ENCODE measurements at places on chromosomes 1 and 21.

DNA sequence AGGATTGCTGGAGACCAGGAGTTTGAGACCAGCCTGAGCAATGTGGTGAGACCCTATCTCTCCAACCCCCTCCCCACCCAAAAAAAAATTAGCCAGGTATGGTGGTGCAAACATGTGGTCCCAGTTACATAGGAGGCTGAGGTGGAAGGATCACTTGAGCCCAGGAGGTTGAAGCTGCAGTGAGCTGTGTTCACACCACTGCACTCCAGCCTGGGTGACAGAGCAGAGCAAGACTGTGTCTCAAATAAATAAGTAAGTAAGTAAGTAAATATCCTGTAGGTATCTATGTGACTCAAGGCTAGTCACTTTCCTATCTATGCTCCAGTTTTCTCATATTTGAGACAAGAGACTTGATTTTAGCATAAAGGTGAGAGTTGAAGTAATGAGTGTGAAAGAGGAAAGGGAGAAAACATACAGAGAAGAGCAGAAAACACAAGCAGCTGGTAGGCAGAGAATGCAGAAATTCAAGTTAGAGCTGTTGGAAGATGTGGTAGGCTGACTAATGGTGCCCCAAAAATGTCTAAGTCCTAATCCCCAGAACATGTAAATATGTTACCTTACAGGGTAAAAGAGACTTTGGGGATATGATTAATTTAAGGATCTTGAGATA lies 7.5 kb downstream of the PPP1R12B start:
- no peak for DNase-seq
- no peak overlapping the region for H3K4me3 ChIP-seq
- no peak overlapping the region for H3K27ac ChIP-seq
- peaks cover 5% of the 10 kb centered on the region for H3K4me1 ChIP-seq

DNA sequence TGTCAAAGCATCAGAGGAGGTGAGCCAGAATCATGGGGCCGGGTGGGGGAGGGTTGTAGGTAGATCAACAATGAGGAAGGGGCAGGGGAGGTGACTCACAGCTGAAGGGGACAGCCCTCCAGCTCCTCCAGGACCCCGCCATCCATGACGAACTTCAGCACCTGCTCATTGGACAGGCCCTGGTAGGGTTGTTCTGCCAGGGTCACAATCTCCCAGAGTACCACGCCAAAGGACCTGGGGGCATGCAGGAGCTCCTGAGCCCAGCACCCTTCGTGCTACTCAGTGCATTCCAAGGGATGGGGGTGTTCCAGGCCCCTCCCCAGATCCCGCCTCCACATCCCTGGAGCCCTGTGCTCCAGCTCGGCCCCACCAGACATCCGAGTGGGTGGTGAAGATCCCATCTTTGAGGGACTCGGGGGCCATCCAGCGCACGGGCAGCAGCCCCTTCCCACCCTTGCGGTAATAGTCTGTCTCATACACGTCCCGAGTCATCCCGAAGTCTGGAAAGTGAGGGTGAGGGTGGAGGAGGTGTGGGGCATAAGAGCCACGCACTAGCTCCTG lies 17.5 kb downstream of the INSRR start:
- peaks cover 48% of the 10 kb centered on the region for H3K4me1 ChIP-seq
- H3K27ac ChIP-seq = no peak overlapping the region
- H3K4me3 ChIP-seq = no peak overlapping the region
- peaks cover 86% of the 10 kb centered on the region for H3K27me3 ChIP-seq
- no peaks in the 10 kb centered on the region for H3K36me3 ChIP-seq
- DNase-seq = peak; percentile 36

- H3K27ac ChIP-seq = no peak overlapping the region
- no peaks in the 10 kb centered on the region for H3K27me3 ChIP-seq
- H3K36me3 ChIP-seq = no peaks in the 10 kb centered on the region
- no peak for DNase-seq
- H3K4me3 ChIP-seq = no peak overlapping the region
- H3K4me1 ChIP-seq = peaks cover 10% of the 10 kb centered on the region
These were observed 92.7 kb upstream of the LRRC7 start for GRCh38 chr1:69475021-69475420.

DNA sequence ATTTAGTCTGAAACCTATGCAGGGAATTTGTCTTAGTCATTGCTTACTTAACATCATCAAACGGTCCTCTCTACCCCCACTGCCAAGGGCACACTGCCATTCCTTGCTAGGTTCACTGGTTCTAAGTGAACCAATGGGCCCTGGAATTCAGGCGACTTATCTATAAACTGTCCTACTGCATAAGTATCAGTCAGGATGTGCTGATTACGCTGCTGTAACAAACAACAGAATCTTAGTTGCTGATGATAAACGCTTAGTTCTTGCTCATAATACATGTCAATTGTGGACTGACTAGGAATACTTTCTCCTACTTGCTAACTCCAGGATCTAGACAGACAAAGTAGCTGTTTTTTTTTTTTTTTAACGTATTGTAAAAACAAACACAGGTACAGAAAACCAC lies 136.1 kb downstream of the PRDM2 start:
- H3K36me3 ChIP-seq = no peaks in the 10 kb centered on the region
- H3K4me1 ChIP-seq = no peaks in the 10 kb centered on the region
- no peak for DNase-seq
- H3K27ac ChIP-seq = no peak overlapping the region
- H3K4me3 ChIP-seq = no peak overlapping the region

- peaks cover 5% of the 10 kb centered on the region for H3K36me3 ChIP-seq
- H3K4me1 ChIP-seq = no peaks in the 10 kb centered on the region
- DNase-seq = no peak
- H3K27me3 ChIP-seq = peaks cover 3% of the 10 kb centered on the region
These were observed 44.1 kb downstream of the SLC5A9 start for GRCh38 chr1:48266576-48266975.

GRCh38 chr1:233025157-233025556 lies 74.7 kb downstream of the NTPCR start:
- H3K4me3 ChIP-seq = no peak overlapping the region
- H3K36me3 ChIP-seq = no peaks in the 10 kb centered on the region
- H3K27me3 ChIP-seq = no peaks in the 10 kb centered on the region

GRCh38 chr1:202155478-202156021 lies 4.9 kb downstream of the PTPN7 start:
- DNase-seq = no peak
- no peak overlapping the region for H3K27ac ChIP-seq
- H3K27me3 ChIP-seq = peaks cover 13% of the 10 kb centered on the region
- peaks cover 67% of the 10 kb centered on the region for H3K4me1 ChIP-seq
- H3K4me3 ChIP-seq = no peak overlapping the region

DNA sequence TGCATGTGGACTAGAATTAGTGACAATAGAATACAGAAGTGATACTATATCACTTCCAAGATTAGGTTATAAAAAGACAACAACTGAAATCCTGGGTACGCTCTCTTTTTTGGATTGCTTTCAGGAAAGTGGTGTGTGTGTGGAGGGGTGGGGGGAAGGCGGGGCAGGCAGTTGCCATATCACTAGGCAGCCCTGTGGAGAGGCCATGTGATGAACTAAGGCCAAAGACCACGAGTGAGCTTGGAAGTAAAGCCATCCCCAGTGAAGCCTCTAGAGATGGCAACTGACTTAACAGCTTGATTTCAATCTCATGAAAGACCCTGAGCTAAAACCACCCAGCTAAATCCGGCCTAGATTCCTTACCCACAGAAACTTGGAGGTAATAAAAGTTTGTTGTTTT lies 6.2 kb upstream of the ASPM start:
- H3K4me3 ChIP-seq = no peak overlapping the region
- peaks cover 12% of the 10 kb centered on the region for H3K4me1 ChIP-seq
- DNase-seq = no peak
- no peak overlapping the region for H3K27ac ChIP-seq

GRCh38 chr1:192668409-192668983 lies 32.5 kb downstream of the RGS13 start:
- H3K36me3 ChIP-seq = no peaks in the 10 kb centered on the region
- no peaks in the 10 kb centered on the region for H3K4me1 ChIP-seq
- H3K27ac ChIP-seq = no peak overlapping the region
- no peak for DNase-seq
- H3K4me3 ChIP-seq = no peak overlapping the region

DNA sequence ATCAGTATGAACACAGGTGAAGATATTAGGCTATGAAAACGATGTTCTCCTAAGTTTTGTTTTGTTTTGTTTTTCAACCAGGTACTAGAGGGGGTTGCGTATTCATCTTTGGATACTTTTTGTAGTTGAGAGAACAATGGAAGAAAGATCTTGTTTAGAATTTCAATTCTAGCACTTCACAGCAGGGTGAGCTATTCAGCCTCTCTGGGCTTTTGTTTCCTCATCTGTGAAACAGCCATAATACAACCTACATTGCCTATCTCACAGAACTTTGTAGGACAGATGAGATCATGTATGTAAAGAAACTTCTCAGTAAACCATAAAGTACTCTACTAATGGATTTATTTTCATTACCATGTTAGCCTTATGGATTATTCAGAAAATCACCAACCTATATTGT lies 199.5 kb downstream of the GPATCH2 start:
- no peaks in the 10 kb centered on the region for H3K27me3 ChIP-seq
- no peak overlapping the region for H3K27ac ChIP-seq
- no peak for DNase-seq
- H3K4me1 ChIP-seq = peaks cover 7% of the 10 kb centered on the region
- peaks cover 13% of the 10 kb centered on the region for H3K36me3 ChIP-seq
- H3K4me3 ChIP-seq = no peak overlapping the region

DNA sequence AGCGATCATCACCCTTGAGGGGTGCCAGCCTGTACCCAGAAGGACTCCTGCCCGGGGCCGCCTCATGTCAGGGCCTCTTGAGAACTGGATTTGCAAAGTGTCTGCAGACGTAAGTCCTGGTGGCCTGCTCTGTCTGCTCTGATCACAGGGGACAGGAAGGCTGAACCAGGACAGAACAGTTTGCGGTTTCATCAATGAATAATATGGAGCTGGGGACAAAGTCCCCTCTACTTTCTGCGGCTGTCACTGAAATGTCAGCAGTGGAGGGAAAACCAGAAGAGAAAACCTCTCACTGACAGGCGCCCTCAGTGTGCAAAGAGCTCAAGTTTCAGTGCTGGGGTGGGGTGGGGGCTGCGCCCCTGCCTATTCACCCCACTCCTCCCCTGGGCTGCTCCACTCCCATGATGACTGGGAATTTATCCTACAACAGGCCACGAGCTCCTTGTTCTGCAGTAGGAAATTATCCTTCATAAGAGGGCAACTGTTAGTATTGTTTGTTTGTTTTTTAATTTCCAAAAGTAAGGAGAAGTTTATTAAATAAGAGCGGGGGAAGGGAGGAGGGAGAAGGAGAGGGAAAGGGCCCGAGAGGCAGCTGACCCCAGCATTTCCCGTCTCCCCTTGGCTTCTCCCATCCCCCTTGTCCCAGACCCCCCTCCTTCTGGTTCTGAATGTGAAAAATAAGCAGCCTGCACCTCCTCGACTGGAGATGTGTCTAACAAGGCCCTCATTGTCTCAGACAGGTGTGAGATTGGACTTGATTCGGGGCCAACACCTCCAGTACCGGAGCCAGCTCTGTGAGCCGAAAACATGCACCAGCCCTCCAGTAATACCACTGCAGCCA lies 149.2 kb downstream of the CLIC6 start:
- peaks cover 77% of the 10 kb centered on the region for H3K4me1 ChIP-seq
- H3K27ac ChIP-seq = peak overlapping the region; percentile 61
- DNase-seq = no peak
- H3K27me3 ChIP-seq = peaks cover 3% of the 10 kb centered on the region
- H3K36me3 ChIP-seq = no peaks in the 10 kb centered on the region
- H3K4me3 ChIP-seq = peak overlapping the region; percentile 23

DNA sequence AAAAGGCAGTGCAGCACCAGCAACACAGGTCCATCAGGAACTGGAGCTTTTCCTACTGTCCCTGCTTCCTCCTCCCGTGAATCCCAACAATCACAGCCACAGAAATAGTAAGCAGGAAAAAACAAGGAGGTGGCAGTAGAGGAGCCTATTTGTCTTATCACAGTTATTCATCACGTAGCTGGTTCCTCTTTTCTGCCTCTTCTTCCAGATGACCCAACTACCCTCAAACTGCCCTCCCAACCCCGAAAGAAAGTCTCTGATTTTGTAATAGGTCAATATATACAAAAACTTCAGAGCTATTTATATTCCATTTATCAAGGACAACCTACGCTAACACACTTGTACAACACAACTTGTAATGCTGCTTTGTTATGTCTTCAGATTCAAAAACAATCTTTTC lies 21.4 kb downstream of the GNB1 start:
- H3K36me3 ChIP-seq = peaks cover 78% of the 10 kb centered on the region
- H3K27ac ChIP-seq = peak overlapping the region; percentile 92
- H3K27me3 ChIP-seq = no peaks in the 10 kb centered on the region
- DNase-seq = no peak
- no peaks in the 10 kb centered on the region for H3K4me1 ChIP-seq

GRCh38 chr21:38596264-38597042 lies 98.2 kb upstream of the ERG start:
- H3K27ac ChIP-seq = no peak overlapping the region
- no peak overlapping the region for H3K4me3 ChIP-seq
- no peak for DNase-seq
- no peaks in the 10 kb centered on the region for H3K36me3 ChIP-seq

DNA sequence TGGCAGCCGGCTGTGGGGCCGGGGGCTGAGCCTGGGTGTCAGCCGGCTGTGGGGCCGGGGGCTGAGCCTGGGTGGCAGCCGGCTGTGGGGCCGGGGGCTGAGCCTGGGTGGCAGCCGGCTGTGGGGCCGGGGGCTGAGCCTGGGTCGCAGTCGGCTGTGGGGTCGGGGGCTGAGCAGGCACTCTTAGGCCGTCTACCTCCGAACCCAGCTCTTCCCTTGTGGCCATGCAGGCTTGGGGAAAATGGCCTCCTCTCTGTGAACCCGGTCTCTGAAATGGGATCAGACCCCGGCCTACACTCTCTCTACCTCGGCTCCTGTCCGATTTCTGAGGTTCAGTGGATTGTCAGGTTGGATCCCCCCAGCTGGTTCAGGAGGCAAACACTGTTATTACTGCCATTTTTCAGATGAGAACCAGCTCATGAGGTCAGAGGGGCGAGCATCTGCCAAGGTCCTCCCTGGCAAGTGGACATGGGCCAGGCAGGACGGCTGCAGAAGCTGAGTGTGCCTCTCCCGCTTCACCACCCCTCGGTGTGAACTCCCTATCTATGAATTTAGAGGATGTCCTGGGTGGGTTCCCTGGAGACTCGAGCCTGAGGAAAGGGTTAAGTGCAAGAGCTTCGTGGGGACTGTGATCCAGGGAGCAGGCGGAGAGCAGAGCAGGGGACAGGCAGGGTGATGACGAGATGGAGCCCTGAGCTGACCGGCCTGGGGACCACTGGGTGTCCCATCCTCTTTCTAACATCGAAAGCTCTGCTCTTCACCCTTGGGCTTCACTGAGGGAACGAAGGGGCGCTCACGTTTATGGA lies 10.9 kb upstream of the COL18A1 start:
- no peak overlapping the region for H3K27ac ChIP-seq
- no peak for DNase-seq
- H3K27me3 ChIP-seq = peaks cover 26% of the 10 kb centered on the region

- H3K4me3 ChIP-seq = no peak overlapping the region
- peak; percentile 81 for DNase-seq
- H3K27me3 ChIP-seq = peaks cover 31% of the 10 kb centered on the region
- H3K27ac ChIP-seq = no peak overlapping the region
These were observed 500.4 kb downstream of the PTPRU start for GRCh38 chr1:29736582-29737188.

Data from nephron progenitor cell (in vitro differentiated cells).